Renal cortical epithelial cell (primary cell): ENCODE measurements at places on chromosomes 3 and 15. TPM values are rescaled to one million over a fixed set of nuclear protein-coding genes. Genes with fewer than 3 reads are reported as not detected.

PIERCE2 gene
- total RNA-seq, result 2.6 and 2.8 TPM in 2 replicates

GRCh38 chr3:112774293-112774926 is 72.3 kb downstream of the CD200R1L start:
- DNase-seq, result peak; percentile 36

LNP1 gene
- 1.2 and 2.0 TPM in 2 replicates for total RNA-seq

- DNase-seq, result no peak
These were observed 94.0 kb downstream of the LRRK1 start for GRCh38 chr15:101013201-101013550.

HEXA gene
- 48.4 and 64.6 TPM in 2 replicates for total RNA-seq

DNA sequence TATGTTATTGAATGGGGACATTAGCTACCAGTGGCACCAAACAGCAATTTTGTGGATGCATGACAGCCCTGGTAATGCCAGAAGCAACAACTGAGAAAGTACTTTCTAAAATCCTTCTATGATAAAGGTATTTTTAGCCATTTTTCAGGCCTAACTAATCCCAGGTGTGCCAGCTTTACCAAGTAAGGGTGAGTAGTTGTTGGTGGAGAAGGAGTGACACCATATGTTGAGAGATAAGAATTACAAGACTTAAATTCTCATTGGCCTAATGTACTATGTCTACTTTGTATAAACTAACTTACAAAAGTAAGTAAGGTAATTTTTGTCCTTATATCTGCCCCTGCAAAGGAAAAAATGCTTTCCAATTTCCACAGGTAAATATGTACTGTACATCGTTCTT is 4.1 kb upstream of the COX17 start:
- peak; percentile 49 for DNase-seq

TMEM45A gene
- 11.3 and 33.5 TPM in 2 replicates for total RNA-seq

- peak; percentile 22 for DNase-seq
These were observed 16.5 kb downstream of the SEMA7A start for GRCh38 chr15:74417225-74417624.

GPR15 gene
- not detected in 2 replicates for total RNA-seq

C15orf62 gene
- total RNA-seq, result 0.50 and 0.69 TPM in 2 replicates

DNA sequence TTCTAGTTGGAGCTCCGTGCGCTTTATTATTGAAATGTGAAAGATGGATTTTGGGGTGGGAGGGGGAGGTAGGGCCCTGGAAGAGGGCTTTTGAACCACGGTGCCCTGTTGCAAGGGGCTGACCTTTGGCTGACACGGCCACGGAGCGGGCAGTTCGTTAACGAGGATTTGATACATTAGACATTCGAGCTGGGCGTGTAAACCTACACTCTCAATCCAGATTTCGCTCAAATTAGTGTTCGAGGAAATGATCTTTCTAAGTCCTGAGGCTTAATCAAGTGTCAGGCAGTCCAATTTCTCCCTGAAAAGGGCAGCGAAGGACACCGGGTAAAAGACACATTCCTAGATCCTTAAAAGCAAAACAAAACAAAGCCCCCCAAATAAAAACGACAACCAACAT is 13.0 kb downstream of the ZIC1 start:
- no peak for DNase-seq

GRCh38 chr3:172072543-172072942 is 33.2 kb downstream of the FNDC3B start:
- DNase-seq, result no peak

- DNase-seq, result no peak
These were observed 75.4 kb downstream of the HERC2 start for GRCh38 chr15:28246605-28247004.

C2CD4A gene
- under 0.01 and 11.7 TPM in 2 replicates for total RNA-seq

DNA sequence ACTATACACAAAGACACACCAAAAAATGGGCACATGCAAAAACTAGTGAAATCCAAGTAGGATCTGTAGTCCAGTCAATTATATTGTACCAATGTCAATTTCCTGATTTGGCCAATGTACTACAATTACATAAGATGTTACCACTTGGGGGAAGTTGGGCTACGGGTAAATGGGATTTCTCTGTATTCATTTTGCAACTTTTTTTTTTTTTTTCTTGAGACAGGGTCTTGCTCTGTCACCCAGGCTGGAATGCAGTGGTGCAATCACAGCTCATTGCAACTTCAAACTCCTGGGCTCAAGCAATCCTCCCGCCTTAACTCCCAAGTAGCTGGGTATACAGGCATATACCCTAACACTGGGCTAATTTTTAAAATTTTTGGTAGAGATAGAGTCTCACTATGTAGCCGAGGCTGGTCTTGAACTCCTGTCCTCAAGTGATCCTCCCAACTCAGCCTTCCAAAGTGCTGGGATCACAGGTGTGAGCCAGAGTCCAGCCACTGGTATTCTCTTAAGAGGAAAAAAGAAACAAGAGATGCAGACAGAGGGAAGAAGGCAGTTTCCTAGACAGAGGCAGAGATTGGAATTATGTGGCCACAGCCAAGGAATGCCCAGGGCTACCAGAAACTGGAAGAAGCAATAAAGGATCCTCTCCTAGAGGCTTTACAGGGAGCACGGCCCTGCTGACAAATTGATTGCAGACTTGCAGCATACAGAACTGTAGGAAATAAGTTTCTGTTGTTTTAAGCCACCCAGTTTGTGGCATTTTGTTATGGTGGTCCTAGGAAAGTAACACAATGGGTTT is 33.3 kb downstream of the TFDP2 start:
- DNase-seq, result peak; percentile 26

DNA sequence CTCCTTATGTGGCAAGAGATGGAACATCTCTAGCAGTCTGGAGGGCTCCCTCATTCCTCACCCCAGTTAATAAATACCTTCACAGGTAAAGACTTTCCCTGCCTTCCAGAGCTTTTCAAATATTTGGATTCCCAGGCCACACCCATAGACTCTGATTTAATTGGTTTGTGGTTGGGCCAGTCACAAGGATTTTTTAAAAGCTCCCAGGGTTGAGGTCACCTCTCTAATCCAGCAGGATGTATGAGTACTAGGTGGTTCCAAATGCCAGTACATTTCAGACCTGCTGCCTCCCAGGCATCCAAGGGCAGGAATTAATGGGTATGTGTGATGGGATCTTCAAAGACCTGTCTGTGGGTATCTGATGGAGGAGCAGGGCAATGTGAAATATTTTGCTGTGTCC is 312.8 kb downstream of the CLSTN2 start:
- DNase-seq, result peak; percentile 30

DNA sequence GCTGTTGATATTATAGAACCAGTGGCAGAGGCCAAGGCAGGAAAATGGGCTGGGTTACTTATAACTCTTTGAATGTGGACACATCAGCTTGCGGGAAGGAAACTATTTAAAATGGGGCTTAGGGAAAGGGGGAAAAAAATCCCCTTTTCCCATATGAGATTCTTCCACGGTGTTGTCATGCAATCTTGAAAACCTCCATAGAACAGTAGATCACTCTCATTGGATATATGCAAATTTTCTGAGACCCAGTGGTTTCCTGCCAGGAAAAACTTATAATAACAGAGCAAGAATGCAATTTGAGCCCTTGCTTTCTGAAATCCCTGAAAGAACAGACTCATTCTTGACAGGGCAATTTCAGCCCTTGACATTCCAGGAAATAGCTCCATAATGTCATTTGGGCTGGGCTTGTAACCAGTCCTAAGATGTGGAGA is 31.1 kb downstream of the TMEM212 start:
- DNase-seq, result peak; percentile 99
